ENCODE measurements at places on chromosomes 11 and 22. TPM values are rescaled to one million over a fixed set of nuclear protein-coding genes. Genes with fewer than 3 reads are reported as not detected.

Gene OR6A2
- polyA plus RNA-seq, result not detected

Gene DNAJB7
- 0.23 TPM for polyA plus RNA-seq

Gene APOA1
- polyA plus RNA-seq, result not detected

Gene GGTLC2
- not detected for polyA plus RNA-seq

Gene KCNA4
- not detected for polyA plus RNA-seq

Gene KCNJ5
- not detected for polyA plus RNA-seq

Gene CTSW
- polyA plus RNA-seq, result 1,046 TPM

Gene LIF
- not detected for polyA plus RNA-seq

Gene SLC22A12
- not detected for polyA plus RNA-seq

Gene P2RY2
- polyA plus RNA-seq, result not detected

Gene CNIH2
- polyA plus RNA-seq, result not detected

Gene ART1
- not detected for polyA plus RNA-seq

Gene SCGB2A2
- polyA plus RNA-seq, result not detected

Gene DBX1
- polyA plus RNA-seq, result not detected

Gene MS4A6A
- 0.97 TPM for polyA plus RNA-seq

- no peak for DNase-seq
Observed at GRCh38 chr11:61830237-61831105, 2.4 kb downstream of the FADS2 start.

- DNase-seq, result no peak
Observed at GRCh38 chr11:27075192-27075591, 34.6 kb downstream of the BBOX1 start.

- no peak for DNase-seq
Observed at GRCh38 chr22:45683248-45683647, 11.6 kb downstream of the ATXN10 start.

DNA sequence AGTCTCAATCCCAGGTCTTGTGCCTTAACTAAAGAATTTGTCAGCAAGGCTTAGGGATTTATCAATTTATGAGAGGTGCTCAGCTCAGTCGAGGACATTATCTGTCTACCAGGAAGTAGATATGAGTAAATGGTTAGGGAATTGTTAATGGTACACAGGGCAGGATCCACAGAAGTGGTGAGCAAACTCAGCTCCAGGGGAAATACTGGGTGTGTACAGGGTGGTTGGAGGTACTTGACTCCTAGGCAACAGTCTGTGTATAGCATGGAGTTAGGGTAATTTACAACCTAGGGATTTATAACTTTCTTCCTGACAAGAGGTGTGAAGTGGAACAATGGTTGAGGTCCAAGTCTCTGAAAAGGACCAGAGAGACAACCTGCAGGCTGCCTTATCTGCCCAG lies 123.4 kb upstream of the OR9Q1 start:
- no peak for DNase-seq

- no peak for DNase-seq
Observed at GRCh38 chr11:68880851-68881250, 22.8 kb downstream of the MRPL21 start.

DNA sequence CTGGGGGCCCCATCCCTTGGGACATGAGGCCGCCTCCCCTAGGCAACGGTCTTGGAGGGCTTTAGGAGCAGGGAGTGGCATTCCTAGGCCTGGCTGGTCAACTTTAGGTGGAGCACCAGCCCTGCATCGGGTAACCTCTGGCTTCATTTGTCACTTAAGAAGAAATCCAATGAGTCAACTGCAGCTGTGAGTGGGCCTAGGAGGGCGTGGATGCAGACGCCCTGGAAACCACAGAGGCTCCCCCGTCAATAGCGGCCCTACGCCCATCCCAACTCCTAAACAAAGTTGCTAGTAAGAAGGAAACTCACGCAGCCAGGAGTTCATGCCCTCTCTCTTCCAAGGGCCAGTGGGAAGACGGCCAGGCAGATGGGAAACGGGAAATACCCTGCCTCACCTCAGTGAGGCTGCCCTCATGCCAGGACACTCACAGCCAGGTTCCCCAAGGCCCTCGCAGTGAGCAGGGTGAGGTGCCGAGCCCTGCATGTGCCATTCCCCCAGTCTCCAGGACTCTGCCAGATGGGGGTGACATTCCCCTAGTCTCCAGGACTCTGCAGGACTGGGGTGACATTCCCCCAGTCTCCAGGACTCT lies 20.8 kb downstream of the BID start:
- no peak for DNase-seq

DNA sequence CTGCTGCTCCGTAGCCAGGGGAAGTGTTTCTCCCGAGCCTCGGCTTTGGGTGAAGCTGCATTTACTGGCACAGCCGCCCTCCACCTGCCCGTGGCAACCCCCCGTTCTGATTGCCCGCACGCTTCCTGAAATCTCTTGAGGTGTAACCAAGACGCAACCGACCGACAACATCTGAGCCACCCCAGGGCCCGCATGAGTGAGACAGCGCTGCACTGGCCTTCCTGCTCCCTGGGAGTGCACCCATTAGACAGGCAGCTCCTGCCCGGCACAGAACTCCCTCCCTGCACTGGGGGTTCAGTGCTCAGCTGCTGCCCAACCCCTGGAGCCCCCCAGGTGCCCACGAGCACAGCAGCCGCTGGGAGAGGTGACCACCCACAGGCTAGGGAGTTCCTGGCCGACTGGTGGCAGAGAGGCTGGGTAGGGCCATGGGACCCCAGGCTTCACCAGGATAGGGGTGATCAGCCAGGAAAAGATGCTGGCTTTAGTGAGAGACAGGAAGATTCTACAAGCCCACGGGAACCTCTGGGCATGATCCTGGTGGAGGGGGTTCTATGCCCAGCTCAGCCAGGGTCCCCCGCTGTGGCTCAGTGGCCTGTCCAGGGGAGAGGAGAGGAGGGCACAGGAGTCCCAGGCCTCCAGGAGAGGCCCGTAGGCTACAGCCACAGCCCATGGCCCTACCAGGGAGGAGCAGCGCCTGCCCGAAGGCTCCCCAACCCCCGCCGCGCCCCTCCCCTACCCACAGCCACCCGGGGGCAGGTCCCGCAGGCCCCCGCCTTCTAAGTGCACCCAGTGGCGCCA lies 14.6 kb downstream of the PLXNB2 start:
- DNase-seq, result no peak

GRCh38 chr22:50675553-50676179 lies 3.0 kb downstream of the SHANK3 start:
- no peak for DNase-seq

DNA sequence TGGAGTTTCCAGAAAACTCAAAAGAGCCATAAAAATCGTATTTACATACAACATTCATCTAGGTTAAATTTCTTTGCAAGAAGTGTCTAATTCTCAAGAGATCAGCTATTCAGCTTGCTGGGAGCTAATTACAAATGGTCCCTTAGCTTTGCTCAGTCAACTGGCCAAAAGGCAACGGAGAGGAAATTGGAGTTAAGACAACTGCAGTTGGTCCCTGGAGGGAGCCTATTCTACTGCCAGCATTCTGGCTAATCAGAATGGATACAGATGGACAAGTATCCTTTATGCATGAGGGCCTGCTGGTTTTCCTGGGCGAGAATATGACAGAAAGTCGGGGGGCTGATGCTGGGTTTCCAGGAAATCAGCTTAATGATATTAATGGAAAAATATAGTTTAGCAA lies 45.5 kb downstream of the KCNJ1 start:
- DNase-seq, result no peak

DNA sequence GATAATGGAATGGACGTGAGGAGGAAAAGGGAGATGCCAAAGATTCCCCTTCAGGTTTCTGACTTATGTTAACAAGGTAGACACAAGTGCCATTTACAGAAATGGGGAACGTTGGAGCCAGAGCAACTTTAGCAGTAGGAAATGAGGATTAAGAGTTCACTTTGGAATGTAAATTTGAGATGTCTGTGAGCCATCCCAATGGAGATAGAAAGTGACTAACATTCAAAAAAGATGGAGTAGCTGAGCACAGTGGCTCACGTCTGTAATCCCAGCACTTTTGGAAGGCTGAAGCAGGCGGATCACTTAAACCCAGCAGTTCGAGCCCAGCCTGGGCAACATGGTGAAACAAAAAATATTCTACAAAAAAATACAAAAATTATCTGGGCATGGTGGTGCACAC lies 19.9 kb downstream of the MRTFA start:
- no peak for DNase-seq

DNA sequence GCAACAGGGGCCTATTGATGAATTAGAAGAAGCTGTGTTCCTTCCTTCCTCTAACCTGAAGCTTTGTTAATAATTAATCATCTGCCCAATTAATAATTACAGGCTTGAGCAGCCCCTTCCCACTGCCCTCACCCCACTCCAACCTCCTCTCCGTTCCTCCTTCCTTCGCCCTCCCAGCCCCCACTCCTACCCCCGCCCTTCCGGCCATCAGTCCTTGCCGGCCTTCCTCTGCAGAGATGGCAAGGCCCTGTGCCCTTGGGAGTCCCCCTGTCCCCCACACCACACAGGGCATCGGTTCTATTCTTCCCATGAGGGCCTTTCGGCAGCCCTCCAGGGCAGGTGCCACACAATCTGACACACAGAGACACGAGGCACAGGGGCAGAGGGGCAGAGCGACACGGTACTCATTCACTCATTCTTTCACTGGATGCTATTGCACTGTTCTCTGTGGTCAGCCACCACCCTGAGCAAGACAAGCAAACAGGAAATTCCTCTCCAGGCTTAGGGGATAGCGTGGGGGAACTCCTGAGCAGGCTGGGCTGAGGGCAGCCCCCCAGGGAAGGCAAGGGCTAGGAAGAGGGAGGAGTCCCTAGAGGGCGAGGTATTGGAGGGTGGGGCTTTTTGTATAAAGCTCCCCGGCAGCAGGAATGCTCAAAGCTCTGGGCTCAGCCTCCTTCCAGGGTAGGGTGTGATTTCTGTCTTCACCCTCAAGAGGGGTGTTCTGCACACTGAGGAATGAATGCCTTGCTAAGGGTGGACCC lies 14.7 kb downstream of the MGAT3 start:
- DNase-seq, result no peak

DNA sequence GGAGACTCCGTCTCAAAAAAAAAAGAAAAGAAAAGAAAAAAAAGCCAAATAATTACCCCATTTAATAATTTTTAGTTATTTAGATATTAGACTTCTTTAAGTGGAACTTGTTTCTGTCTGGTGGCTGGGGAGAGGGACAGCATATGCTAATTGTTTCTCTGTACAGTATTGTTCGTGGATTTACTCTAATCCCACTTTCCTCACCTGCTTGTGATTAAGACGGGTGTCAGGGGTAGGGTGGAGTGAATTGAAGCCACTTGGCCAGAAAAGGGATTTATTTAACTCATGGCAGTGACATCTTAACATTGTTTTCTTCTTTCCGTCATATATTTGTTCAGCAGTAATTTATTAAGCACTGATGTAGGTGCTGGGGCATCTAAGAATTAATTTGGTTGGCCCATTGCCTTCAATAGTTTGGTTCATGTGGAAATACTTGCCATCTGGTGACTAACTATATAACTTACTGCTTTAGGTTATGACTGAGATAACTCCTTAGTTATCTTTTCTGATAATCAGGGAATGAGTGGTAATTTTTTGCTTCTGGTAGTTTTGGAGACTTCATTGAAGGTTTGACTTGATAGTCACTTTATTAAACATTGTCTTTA lies 4.6 kb downstream of the TNRC6B start:
- DNase-seq, result no peak

DNA sequence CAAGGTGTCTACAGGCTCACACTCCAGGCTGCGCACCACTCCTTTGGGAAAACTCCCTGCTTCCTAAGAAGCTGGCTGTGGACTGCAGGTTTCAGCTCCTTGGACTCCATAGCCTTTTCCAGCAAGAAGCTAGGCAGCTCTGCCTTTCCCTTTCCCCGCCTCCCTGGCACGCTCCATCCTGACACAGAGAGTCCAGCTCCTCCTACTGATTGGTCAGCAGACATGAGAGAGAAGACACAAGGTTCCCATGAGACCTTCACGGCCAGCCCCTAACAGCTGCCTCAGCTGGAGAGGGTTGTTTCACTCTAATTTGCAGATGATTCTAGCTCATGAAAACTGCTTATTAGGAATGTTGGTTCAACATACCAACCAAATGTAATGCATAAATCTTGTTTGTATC lies 27.6 kb downstream of the TENM4 start:
- no peak for DNase-seq

- DNase-seq, result no peak
Observed at GRCh38 chr11:131899950-131900580, 529.6 kb downstream of the NTM start.
